Hepatocyte (in vitro differentiated cells): ENCODE measurements at places on chromosomes 3 and 15.

DNA sequence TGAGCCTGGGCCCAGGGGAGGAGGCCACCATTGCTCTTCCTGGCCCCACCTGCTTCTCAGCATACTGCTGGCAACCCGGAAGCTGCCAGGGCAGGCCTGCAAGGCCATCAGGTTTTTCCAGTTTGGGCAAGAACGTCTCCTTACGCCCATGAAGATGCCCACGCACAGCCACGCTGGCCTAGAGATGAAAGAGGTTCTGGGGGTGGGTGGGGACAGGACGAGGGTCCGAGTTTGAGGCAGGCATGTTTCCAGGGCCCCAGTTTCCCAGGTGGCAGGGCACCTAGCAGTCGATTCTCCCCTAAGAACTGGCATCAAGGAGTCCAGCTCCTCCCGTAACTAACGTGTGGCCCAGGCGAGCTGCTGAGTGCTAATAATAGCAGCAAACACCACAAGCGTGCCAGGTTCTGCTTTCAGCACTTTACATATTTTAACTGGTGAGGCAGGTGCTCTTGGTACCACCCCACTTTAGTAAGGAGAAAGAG is 45.8 kb downstream of the ZNF710 start:
- DNase-seq, result no peak

GRCh38 chr3:35383719-35384555 is 255.4 kb upstream of the ARPP21 start:
- DNase-seq, result no peak

DNA sequence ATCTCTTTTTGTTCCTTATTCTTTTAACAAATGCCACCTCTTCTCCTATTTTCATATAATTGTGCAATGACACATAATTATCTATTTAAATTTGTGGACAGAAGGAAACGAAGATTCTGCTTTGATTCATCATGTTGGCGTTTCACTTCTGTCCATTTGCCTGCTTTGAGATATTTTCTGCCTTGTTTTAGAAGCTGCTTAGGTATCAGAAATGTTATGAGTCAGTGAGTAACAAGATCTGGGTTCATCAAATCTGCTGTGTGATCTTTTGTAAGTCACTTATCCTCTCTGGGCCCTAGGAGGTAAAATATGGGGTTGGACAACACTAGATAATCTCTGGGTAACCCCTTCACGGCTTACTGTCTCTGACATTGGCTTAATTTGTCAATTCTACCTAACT is 7.3 kb upstream of the MINDY4B start:
- DNase-seq, result no peak

DNA sequence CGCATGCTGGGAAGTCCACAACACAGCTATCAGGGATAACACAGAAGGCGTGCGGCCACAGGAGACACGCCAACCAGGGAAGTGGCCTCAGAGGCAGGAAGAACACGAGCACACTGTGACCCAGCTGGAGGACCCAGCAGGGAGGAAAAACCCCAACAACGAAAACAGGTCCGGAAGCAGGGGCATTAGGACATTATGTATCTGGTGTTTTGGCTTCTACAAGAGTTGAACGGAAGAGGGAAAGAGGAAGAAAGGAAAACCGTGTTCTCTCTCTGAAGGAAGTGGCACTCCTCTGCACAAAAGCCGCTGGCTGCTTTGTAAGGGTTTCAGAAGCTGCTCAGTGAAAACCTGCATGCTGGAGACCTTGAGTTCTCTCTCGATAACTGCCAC is 61.8 kb downstream of the HACD2 start:
- DNase-seq, result no peak

GRCh38 chr15:67943475-67943874 is 103.6 kb upstream of the RNU6-1 start:
- no peak for DNase-seq

GRCh38 chr15:100899601-100900000 is 19.6 kb upstream of the LRRK1 start:
- no peak for DNase-seq

DNA sequence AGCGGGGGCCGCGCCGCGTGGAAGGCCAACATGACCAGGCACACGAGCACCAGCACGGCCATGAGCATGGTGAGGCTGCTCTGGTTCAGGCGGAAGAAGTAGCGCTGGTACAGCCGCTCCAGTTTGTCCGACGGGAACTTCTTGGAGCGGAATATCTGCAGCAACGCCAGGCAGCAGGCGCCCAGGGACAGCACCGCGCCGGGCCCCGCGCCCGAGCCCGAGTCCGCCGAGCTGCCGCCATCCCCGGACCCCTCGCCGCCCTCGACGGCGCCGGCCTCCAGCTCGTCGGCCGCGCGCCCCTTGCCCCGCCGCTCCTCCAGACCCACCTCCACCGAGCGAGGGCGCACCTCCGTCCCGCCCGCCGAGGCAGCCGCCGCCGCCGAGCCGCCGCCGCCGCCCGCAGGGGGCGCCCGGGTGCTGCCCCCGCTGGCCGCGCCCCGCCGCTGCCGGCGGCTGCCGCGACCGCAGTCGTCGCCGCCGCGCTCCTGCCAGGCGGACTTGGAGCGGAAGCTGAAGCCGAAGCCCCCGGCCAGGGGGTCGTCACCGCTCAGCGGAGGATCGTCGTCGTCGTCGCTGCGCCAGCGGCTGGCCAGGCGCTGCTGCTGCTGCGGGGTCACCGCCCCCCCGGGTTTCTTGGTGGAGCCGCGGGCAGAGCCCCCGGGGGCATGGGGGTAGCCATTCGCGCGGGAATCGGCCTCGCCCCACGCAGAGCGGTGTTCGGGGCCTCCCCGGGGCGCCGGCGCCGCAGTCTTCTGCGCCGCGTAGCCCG is 957 bp downstream of the ADCY5 start:
- DNase-seq, result peak; percentile 74

DNA sequence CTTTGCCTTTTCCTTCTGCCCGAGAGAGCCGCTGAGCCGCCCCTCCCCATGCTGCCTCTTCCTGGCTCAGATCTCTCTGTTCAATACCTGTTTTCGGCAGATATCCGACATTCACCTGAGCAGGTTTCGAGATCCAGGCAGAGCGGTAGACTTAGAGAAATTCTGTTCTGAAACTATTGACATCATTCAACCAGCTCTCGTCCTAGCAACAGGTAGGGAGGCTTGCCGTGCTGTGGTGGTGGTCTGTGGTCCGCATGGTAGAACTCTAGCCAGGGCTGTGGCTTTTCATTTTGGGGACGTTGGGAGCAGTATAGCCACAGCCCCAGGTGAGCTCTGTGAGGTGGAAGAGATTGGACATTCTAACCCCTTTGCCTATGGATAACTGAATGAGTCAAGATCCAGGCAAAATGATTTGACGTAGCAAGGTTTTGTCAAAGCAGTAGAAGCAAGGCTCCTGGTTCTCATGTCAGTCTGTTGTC is 810 bp downstream of the TMEM62 start:
- no peak for DNase-seq

- no peak for DNase-seq
Observed at GRCh38 chr3:115652738-115653137, 29.4 kb downstream of the GAP43 start.

- DNase-seq, result no peak
Observed at GRCh38 chr3:46830801-46831200, 32.4 kb downstream of the MYL3 start.

GRCh38 chr15:62880278-62880677 is 162.3 kb upstream of the TPM1 start:
- DNase-seq, result no peak

DNA sequence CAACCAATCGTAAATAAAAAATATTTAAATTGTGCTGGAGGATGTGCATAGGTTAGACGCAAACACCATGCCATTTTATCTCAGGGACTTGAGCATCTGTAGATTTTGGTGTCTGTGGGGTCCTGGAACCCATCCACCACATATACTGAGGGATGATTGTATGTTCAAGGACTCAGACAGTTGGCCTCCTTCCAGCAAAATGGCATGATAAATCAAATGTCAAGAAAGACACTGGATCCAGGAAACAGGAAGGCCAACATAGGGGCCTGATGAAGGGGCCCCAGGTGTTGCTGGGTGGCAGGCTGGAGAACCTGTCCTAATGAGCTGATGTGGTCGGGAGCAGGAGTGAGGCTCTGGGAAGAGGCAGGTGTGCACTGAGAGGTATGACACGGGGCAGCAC is 289.5 kb downstream of the GABRG3 start:
- no peak for DNase-seq

DNA sequence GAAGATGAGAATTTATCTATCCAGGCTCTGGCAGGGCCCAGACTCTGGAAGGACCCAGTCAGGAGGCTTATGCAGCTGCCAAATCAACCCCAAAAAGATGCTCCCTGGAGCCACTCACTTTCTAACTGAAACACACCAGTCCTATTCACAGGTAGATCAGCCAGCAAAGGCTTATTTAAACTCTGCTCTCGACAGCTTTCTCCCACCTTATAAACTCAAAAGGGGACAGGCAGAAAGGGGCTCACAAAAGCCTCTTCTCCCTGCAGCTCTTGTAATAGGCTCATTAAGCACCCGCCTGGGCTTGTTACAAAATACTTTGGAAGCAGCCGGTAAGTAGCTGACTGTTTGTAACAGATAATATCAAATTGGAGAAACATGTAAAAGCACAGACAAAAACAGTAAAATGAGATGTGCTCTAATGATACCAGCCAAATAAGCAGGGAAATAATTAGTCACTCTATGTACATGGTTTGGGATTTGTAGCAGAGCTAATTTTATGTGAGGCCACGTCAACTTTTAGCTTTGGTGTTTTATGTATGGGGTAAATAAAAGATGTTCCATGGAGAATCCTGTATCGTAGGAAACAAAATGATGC is 213.8 kb downstream of the NR2F2 start:
- no peak for DNase-seq

GRCh38 chr15:85415783-85416182 is 35.4 kb downstream of the AKAP13 start:
- DNase-seq, result no peak

DNA sequence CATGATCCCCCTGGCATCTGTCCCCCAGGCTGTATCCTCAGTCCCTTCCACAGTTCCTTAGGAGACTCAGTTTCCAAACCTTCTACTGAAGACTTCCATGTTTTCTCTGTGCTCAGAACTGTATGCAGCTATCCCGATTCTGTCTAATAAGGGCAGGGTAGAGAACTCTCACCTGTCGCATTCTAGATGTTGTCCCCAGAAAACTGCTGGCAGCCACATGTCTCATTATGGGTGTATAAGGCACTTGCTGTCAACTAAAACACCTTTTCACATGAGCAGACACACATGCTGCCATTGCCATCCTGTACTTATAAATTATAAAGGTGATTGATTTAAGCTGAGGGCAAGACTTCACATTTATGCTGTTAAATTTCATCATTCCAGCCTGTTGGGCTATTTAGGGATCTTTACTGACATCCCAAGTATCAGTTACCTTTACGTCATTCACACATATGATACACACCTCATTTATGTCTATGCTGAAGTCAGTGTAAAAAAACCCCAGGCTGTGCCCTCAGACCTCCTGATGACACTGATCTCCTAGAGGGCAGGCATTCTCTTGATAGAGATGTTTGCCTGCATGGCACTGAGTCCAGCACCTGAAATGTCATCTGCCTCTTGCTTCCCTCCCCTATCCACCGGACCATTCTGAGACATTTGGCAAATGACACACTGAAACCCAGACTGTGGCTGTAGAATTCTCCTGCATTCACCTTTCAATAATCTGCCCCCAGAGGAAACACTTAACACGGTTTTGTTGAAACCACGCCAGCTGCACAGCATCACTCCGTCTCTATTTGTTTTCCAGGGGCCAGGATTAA is 35.8 kb downstream of the BTD start:
- no peak for DNase-seq

DNA sequence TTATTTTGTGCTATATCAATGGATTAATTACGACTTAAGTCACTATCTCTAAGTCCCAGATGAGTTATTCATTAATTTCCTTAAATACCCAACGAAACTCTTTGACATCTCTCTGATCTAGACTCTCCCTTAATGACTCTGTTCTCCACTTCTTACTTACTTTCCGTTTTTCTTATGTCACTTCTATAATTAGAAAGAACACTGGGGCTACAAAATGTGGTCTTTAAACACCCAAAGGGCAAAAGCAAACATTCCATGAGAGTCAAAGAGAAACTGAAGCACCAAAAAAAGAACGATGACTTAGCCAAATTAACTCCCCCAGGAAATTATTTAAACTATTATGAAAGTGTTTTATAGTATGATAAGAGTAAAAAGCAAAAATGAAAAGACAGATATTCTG is 166.4 kb upstream of the UBE2E2 start:
- DNase-seq, result no peak

DNA sequence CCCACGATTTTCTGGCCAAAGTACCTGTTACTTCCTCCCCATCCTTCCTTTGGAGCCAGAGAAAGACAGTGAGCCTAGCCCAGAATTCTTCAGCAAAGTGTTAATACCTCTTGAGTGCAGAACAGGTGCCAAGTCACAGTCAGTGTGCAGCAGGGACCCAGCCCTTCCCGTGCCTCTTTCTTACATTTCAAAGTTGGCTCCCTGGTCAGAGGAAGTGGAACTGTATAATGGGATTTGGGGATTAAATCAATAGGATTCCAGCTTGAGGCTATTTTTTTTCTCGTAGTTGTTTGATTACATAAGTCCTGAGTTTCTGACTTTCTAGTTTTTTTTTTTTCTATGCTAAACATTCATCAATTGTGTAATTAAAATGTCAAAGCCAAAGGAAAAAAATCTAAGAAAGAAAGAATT is 52.6 kb upstream of the ABHD10 start:
- no peak for DNase-seq

GRCh38 chr3:153963012-153963411 is 158.2 kb upstream of the ARHGEF26 start:
- no peak for DNase-seq

DNA sequence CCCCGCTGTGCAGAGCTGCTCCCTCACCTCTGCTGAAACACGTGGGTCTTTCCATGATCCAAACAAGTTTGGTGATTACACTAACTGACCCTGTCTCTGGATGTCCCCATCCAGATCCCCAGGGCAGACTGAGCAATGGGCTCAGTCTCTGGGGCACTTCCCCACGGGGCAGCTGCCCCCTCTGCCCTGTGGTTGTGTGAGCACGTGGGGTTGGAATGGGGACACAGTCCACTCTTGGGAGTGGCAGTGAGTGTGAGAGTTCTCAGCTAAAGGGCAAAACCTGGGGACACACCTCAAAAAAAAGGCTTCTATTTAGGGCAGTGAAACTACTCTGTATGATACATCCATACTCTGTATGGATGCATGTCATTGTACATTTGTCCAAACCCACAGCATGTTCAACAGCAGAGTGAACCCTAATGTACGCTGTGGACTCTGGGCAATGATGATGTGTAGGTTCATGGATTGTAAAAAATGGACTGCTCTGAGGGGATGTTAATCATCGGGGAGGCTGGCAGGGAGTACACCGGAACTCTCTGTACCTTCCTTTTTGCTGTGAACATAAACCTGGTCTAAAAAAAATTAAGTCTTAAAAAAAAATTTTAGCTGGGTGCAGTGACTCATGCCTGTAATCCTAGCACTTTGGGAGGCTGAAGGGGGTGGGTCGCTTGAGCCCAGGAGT is 49.9 kb upstream of the BLM start:
- DNase-seq, result no peak

DNA sequence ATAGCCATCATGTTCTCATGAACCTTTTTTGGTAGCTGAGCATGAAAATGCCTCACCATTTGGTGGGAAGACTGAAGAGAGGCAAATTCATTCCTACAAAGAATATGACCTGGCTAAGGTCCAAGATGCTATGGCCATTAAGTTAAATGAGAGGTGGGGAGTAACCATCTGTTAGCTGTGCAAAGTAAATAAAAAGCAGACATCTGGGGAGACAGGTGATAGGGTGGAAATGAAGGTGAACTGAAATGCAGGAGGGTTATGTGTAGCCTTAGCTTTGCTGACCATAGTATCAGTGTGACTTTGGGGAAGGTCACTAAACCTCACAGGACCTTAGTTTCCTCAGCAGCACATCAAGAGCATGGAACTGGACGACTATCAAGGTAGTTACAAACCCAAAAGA is 111.0 kb upstream of the STRIT1 start:
- no peak for DNase-seq

- no peak for DNase-seq
Observed at GRCh38 chr15:40409366-40409765, 3.8 kb downstream of the IVD start.
